ENCODE measurements at places on chromosomes 2 and 18.
A peak's percentile ranks its signal among the peaks of the same experiment; 100 is the strongest.

- H3K4me1 ChIP-seq = no peaks in the 10 kb centered on the region
- peak overlapping the region; percentile 49 for H3K27ac ChIP-seq
- no peaks in the 10 kb centered on the region for H3K36me3 ChIP-seq
- no peak overlapping the region for H3K4me3 ChIP-seq
These were observed 44.9 kb upstream of the LDLRAD4 start for GRCh38 chr18:13173578-13174145.

GRCh38 chr2:196137271-196137670 lies 34.1 kb downstream of the STK17B start:
- peaks cover 24% of the 10 kb centered on the region for H3K36me3 ChIP-seq
- H3K4me1 ChIP-seq = no peaks in the 10 kb centered on the region
- H3K27ac ChIP-seq = no peak overlapping the region
- H3K4me3 ChIP-seq = no peak overlapping the region

DNA sequence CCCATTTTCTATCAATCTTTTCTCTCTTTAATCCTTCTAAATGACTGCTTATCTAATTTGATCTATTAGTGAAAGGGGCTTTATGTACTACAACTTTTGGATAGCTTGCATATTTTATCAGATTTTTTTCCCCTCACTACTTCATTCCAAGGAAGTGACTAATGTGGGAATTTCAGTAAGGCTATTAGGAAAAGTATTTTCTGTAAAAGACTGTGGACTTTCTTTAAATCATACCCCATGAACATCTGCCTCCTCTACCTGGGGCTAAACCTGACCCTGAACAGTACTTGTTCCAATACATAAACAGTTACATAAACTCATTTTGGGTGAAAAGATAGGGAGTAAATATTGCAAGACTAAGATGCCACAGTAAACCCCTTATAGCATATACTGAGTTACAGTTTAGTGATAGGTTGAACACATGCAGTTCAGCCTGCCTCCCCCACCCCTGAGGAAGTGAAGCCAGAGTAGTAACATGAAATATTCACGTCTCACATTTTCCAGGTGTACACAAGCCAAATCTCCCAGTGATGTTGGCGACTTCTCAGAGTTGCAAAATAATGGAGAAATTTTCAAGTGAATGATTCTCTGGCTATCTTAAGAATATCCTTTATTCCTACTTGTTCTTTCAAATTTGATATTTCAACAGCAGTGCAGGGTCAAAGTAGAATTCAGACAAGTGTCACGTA lies 590.9 kb upstream of the ZEB2 start:
- H3K27ac ChIP-seq = no peak overlapping the region
- H3K27me3 ChIP-seq = no peaks in the 10 kb centered on the region
- H3K36me3 ChIP-seq = no peaks in the 10 kb centered on the region

DNA sequence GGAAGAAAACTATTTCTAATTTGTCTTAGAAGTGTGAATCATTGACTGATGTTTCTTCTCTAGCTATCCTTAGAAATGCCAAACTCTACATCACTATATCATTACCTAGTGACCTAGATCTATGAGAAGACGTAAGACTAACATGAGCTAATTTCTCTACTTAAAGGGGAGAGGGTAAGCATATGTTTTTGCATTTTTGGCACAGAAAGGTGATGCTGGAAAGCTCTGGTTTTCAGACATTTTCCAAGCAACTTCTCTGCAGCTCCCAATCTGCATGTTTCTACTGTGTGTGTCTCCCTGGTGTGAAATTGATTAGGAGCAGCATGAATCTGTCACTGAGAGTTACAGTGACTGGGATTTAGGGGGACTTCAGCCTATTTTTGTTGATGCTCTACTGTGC lies 235.2 kb upstream of the LINC00305 start:
- H3K4me3 ChIP-seq = no peak overlapping the region
- H3K36me3 ChIP-seq = no peaks in the 10 kb centered on the region
- H3K27me3 ChIP-seq = no peaks in the 10 kb centered on the region
- peaks cover 9% of the 10 kb centered on the region for H3K4me1 ChIP-seq

DNA sequence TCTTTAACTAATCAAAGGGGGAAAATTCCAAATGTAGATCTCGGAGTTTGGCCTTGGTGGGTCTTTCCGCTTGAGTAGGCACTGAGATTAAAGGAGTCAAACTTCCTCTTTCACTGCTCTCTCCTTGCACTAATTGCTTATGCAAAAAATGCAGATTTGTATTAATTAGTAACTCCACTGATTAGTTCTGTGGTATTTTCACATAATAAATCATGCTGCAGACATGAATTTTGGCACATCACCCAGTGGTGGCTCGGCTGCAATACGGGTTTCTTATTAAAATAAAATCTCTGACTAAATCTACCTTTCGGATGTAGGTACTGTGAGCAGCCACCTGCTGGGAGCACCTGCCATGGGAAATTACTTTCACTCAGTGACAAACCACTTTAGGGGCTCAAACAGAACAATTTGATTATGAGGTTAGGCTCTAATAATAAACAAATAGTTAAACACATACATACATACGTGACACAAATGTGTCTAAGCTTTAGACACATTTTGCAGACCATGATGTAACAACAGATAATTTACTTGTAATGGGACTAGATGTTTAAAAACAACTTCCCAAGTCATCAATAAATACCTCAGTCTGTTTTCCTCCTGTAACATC lies 6.4 kb upstream of the NEUROD1 start:
- no peak overlapping the region for H3K27ac ChIP-seq
- H3K4me1 ChIP-seq = peaks cover 3% of the 10 kb centered on the region
- no peaks in the 10 kb centered on the region for H3K36me3 ChIP-seq
- DNase-seq = no peak
- H3K4me3 ChIP-seq = no peak overlapping the region
- H3K27me3 ChIP-seq = peaks cover 94% of the 10 kb centered on the region

DNA sequence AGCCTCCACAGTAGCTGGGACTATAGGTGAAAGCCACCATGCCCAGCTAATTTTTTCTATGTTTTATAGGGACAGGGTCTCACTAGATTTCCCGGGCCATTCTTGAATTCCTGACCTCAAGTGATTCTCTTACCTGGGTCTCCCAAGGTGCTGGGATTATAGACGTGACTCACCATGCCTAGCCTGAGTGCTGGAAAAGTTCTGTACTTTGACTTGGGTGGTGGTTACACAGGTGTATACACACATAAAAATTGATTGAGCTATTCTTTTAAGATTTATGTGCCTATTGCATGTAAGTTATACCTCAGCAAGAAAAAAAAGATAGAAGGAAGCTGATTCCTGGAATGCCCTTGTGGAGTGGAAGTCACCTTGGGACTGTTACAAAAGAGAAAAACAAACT lies 34.8 kb upstream of the KCNF1 start:
- H3K4me1 ChIP-seq = no peaks in the 10 kb centered on the region
- H3K27me3 ChIP-seq = peaks cover 15% of the 10 kb centered on the region
- no peak overlapping the region for H3K27ac ChIP-seq
- DNase-seq = no peak

DNA sequence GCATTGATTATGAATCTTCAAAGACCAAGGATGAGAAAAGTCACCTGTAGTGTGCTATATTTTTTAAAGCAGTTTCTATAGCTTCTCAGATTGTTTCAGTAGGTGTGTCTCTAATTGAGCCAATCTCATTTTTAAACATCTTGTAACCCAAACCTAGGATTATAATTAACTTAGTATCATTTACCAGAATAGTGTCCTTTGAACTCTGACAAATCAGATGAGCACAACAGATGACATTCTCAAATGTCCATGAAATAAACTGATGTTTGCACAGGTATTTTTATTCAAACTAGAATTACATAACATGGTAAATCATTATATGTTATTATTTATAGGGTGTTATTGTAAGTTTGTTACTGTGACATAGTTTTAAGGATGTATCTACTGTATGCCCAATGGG lies 126.1 kb upstream of the MAP3K20 start:
- H3K27ac ChIP-seq = no peak overlapping the region
- no peak for DNase-seq
- H3K4me1 ChIP-seq = peaks cover 11% of the 10 kb centered on the region
- H3K4me3 ChIP-seq = no peak overlapping the region
- H3K27me3 ChIP-seq = peaks cover 3% of the 10 kb centered on the region
- H3K36me3 ChIP-seq = no peaks in the 10 kb centered on the region

- peaks cover 37% of the 10 kb centered on the region for H3K4me1 ChIP-seq
- DNase-seq = no peak
- peaks cover 3% of the 10 kb centered on the region for H3K27me3 ChIP-seq
- peak overlapping the region; percentile 14 for H3K4me3 ChIP-seq
- H3K27ac ChIP-seq = peak overlapping the region; percentile 92
These were observed 48.2 kb downstream of the ARL4C start for GRCh38 chr2:234448506-234449184.

DNA sequence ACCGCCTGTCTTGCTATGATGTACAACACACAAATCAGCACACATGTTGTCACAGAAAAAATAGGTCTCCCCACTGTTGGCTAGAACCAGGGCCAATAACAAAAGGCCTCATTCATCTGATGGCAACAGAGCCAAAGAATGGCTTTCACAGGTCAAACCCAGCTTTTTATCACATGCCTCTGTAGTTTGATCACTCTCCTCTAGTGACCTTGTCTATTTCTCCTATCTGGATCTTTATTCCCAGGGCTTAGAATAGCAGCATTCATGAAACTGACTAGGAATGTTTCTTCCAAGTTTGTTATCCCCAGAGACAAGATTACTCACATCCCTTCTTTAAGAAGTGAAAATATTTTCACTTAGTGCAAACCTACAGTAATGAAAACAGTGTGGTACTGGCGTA lies 285.8 kb upstream of the GYPC start:
- H3K4me3 ChIP-seq = no peak overlapping the region
- H3K36me3 ChIP-seq = no peaks in the 10 kb centered on the region
- peaks cover 5% of the 10 kb centered on the region for H3K4me1 ChIP-seq
- H3K27me3 ChIP-seq = no peaks in the 10 kb centered on the region

- no peaks in the 10 kb centered on the region for H3K27me3 ChIP-seq
- no peak overlapping the region for H3K27ac ChIP-seq
- no peak for DNase-seq
- no peaks in the 10 kb centered on the region for H3K36me3 ChIP-seq
- no peak overlapping the region for H3K4me3 ChIP-seq
- no peaks in the 10 kb centered on the region for H3K4me1 ChIP-seq
These were observed 112.7 kb upstream of the RBMS1 start for GRCh38 chr2:160606341-160606740.

DNA sequence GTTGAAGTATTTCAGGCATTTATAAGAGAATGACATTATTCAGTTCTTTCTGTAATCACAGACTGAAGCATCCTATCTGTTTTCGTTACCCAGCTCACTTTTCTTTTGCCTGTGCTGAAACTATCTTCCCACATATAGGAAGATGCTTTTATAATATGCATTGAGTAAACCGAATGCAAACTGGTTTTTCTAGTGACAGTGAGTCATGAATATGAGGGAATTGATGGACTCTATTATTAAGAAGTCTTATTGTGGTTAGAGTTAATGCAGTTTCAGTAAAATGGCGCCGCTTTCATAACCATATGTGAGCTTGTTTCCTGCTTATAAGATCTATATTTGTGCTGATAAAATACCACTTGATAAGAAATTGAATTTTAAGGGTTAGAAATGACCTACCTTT lies 59.2 kb downstream of the ACVR2A start:
- no peak for DNase-seq
- peaks cover 22% of the 10 kb centered on the region for H3K36me3 ChIP-seq
- H3K27me3 ChIP-seq = no peaks in the 10 kb centered on the region
- no peaks in the 10 kb centered on the region for H3K4me1 ChIP-seq

DNA sequence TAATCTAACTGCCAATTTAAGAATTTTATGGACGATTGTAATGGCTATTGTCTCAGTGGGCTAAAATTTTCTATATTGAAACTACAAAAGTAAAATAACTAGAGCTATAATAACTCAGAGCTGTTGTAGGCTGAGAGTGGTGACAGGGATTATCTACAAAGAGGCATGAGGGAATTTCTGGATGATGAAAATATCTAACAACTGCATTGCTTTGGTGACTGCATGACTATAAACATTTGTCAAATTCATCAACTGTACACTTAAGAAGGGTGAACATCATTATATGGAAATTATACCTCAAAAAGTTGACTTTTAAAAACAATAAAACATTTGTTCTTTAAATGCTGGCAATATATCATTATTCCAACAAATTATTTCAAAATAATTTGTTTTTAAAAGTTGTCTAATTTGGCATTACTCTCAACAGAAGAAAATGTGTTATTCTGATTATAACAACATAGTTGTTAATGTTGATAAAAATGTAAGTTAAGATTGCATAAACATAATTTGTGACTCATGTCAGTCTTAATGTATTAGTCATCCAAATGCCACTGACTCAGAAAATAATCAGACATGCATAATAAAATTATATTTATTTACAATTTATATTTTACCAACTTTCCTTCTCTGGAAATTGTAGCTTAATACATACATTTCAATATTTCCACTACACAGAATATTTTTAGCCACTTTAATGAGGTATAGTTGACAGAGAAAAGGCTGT lies 865.1 kb upstream of the VRK2 start:
- H3K4me1 ChIP-seq = no peaks in the 10 kb centered on the region
- H3K27me3 ChIP-seq = no peaks in the 10 kb centered on the region
- no peak for DNase-seq
- H3K4me3 ChIP-seq = no peak overlapping the region

GRCh38 chr2:99776906-99777646 lies 287.3 kb upstream of the REV1 start:
- no peaks in the 10 kb centered on the region for H3K27me3 ChIP-seq
- no peak overlapping the region for H3K27ac ChIP-seq
- no peak for DNase-seq
- H3K36me3 ChIP-seq = peaks cover 3% of the 10 kb centered on the region
- H3K4me1 ChIP-seq = peaks cover 15% of the 10 kb centered on the region

GRCh38 chr18:4870177-4870773 lies 326.8 kb downstream of the AKAIN1 start:
- H3K27me3 ChIP-seq = no peaks in the 10 kb centered on the region
- H3K27ac ChIP-seq = no peak overlapping the region
- no peak for DNase-seq
- no peak overlapping the region for H3K4me3 ChIP-seq
- H3K36me3 ChIP-seq = no peaks in the 10 kb centered on the region
- no peaks in the 10 kb centered on the region for H3K4me1 ChIP-seq

- H3K36me3 ChIP-seq = peaks cover 25% of the 10 kb centered on the region
- no peak overlapping the region for H3K4me3 ChIP-seq
- H3K27me3 ChIP-seq = no peaks in the 10 kb centered on the region
- no peaks in the 10 kb centered on the region for H3K4me1 ChIP-seq
These were observed 9.5 kb downstream of the RTTN start for GRCh38 chr18:70195852-70196434.

GRCh38 chr2:150471813-150472510 lies 15.5 kb downstream of the RND3 start:
- no peak overlapping the region for H3K4me3 ChIP-seq
- H3K27ac ChIP-seq = no peak overlapping the region
- H3K27me3 ChIP-seq = no peaks in the 10 kb centered on the region
- peaks cover 54% of the 10 kb centered on the region for H3K36me3 ChIP-seq

DNA sequence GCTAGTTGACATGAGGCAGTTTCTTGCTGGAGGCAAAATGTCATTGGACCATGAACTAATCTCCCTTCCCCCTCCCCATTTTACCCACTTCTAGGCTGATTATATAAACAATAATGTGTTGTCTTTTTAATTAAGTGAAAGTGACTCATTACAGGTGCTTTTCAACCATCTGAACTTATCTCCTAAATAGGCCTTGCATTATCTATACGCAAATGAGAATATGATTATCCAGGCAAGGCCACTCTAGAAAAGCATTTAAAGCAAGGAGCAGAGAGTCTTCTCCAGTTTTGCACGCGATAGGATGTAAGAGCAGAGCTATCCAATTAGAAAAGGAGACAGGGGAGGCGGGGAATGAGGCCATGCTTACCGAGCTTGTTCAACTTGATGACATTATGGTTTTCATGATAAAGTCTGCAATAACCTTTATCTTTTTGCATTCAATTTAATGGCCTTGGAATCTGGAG lies 286.1 kb upstream of the SIX3 start:
- no peak overlapping the region for H3K27ac ChIP-seq
- H3K4me1 ChIP-seq = peaks cover 5% of the 10 kb centered on the region
- no peaks in the 10 kb centered on the region for H3K36me3 ChIP-seq
- H3K27me3 ChIP-seq = no peaks in the 10 kb centered on the region
- DNase-seq = no peak

GRCh38 chr18:56315363-56315762 lies 323.0 kb downstream of the TXNL1 start:
- no peak overlapping the region for H3K4me3 ChIP-seq
- peaks cover 7% of the 10 kb centered on the region for H3K27me3 ChIP-seq
- no peak for DNase-seq
